ENCODE measurements at places on chromosomes 2 and 18. TPM values are rescaled to one million over a fixed set of nuclear protein-coding genes. Genes with fewer than 3 reads are reported as not detected.
A peak's percentile ranks its signal among the peaks of the same experiment; 100 is the strongest.

GRCh38 chr18:74930616-74931015 is 278.3 kb downstream of the PTGR3 start:
- DNase-seq = no peak

DNA sequence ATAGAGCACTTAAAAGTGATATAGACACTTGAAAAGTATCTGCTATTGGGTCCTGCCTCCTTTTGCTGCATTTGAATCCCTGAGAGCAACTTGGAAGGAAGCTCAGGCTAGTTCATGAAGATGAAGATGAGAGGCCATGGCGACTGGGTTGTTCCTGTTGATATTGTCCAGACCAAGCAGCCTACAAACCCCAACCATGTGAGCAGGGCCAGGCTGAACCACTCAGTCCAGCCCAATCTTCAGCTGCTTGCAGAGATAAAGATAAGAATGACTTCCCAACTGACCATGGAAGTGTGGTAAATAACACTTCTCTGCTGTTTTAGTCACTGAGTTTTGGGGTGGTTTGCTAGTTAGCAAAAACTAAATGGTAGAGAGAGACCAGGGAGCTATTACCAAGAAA is 417.6 kb downstream of the SOX11 start:
- no peak for DNase-seq

DNA sequence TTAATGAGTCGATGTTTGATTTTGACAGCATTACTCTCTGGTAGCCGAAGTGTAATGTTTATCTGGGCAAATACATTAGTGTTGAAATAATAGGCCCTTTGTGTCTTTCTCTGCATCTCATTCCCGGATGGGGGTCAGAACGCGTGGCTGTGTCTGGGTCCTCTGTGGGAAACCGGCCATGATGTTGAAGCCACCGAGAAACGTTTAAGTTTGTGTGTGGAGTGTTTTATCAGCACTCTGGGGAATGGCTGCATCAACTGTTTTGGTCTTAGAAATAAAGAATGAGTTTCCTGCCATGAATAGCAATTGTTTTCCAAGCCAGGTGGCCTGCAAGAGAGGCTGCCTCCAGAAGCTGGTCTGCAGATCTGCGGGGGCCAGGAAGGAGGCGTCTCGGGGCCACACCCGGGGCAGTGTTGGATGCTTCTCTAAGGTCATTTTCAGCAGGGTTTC is 69.7 kb downstream of the RNF144A start:
- DNase-seq = no peak

GRCh38 chr2:7146151-7146550 is 228.9 kb downstream of the RNF144A start:
- no peak for DNase-seq

- no peak for DNase-seq
Measured at GRCh38 chr2:33354981-33355380, 121.5 kb upstream of the RASGRP3 start.

GRCh38 chr18:76827205-76828200 is 5.1 kb downstream of the ZNF236 start:
- no peak for DNase-seq

- peak; percentile 28 for DNase-seq
Measured at GRCh38 chr2:169767243-169767888, 31.3 kb upstream of the SSB start.

GRCh38 chr2:26562811-26563645 is 78.1 kb downstream of the CIB4 start:
- peak; percentile 29 for DNase-seq

GRCh38 chr18:27583466-27583865 is 398.4 kb upstream of the CHST9 start:
- no peak for DNase-seq

DNA sequence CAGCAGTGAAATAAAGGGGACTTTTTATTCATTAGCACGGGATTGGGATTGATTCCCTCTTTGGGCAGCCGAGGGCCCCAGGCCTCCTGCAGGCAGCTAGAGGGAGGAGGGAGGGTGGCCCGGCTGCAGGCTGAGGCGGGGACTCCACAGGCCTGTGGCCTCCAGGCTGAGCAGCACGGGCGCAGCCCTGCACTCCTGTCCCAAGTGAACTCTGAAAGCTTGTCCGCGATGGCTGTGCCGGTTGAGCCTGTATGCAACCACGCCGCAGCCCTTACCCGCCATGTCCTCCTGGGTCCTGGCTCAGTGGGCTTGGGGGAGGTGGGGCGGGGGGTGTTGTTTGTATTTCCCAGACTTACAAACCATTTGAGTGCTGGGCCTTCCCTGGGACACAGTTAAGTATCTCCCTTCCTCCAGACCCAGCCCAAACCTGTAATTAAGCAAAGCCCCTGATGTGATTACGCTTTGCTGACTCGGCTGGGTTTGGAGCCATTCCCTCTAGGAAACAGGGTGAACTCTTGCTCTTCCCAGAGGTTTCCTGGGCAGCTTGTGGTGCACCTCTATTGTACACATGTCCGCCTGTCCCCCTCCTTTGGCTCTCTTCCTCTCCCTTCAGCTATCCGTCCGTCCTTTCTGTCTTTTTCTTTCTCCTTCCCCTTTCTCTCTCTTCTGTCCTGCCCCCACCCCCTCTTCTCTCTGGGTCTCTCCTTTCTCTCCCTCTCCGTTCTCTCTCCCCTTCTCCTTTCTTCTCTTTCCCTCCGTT is 5.3 kb downstream of the GLI2 start:
- no peak for DNase-seq

DNA sequence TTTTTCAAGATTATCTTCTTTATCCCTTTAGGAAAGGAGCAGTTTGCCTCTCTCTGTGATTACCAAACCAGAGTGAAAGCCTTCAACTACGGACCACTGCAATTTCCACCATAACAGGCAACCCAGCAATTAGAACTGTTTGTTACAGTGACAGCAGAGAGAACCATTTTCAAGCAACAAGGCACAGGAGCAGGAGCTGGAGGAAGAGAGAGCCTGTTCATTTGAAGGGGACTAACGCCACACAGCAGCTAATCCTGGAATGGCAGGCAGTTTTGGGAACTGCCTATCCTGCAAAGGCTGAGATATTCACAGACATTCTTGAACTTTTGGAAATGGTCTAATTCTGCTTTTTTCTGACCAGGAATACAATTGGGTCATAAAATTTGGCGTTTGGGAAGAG is 1541.9 kb upstream of the PIK3C3 start:
- no peak for DNase-seq

- DNase-seq = no peak
Measured at GRCh38 chr2:139836769-139837168, 1056.6 kb upstream of the NXPH2 start.

DNA sequence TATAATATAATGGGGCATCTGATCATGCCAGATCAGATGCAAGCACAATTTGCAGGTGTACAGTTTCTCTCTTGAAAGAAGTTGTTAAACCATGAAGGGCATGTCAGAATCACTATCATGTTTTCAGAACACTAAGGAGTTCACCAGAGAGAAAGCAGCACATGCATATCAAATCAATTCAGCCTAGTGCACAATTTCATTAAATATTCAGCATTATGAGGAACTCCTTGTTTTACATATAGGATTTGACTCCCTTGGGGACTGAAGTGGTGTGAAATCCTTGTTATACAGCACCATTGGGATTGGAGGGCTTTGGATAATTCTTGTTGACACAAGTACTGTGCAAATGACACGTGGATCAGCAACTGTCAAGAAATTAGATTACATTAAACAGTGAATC is 562.1 kb upstream of the KLHL29 start:
- DNase-seq = no peak

GRCh38 chr2:170818036-170818751 is 1.5 kb downstream of the GAD1 start:
- no peak for DNase-seq

- no peak for DNase-seq
Measured at GRCh38 chr2:136242687-136243277, 124.8 kb upstream of the CXCR4 start.

DNA sequence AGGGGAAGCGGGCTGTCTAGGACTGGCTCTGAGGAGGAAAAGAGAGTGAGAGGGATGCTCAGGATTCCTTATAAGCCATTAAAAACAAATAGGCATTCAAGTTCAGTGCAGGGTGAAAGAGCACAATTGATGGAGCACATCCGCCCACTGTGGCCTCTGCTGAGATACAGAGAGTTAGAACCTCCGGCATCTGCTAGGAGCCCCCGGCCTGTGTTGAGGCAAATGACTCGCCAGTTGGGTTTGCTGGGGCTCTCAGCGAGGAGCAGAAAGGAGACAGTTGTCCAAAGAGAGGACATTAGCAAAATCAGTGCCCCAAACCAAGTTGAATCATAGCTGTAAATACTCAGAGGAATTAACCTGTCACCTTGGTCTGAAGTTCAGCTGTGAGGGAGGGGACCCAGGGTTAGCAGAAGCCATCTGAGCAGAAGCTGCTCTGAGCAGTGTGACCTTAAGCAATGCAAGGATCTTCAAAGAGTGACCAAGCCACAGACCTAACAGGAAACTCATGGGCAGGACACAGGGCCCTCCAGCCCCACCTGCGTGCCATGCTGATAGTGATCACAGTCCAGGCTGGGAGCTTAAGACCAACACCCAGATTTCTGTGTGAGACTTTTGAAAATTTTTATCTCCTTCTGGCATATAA is 23.3 kb upstream of the IL18RAP start:
- no peak for DNase-seq

DNA sequence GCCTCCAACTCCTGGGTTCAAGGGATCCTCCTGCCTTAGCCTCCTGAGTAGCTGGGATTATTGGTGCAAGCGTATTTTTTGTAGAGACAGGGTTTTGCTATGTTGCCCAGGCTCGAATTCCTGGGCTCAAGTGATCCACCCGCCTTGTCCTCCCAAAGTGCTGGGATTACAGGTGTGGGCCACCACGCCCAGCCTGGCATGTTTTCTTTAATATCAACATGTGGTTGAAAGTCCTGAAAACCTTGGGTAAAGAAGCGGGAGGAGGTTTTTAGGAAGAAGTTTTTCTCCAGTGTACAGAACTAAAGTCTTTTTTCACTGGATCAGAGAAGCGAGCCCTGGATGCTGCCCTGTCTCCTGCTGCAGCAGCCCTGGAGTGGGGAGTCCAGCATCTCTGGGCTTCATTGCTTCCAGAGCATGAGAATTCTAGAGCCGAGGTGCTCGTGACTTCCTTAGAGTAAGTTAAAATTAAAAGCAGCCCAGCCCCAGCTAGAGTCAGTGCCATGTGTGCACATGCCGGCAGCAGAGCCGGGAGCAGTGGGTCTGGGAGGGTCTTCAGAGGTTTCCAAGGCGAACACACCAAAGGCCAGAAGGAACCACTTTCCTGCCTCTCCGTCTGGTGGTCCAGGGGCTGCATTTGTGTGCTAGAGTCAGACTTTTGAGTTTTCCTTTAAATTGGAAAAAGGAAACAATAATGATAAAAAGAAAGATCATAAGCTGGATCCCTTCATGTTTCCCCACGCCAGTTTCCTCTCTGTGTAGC is 31.2 kb downstream of the ITGB1BP1 start:
- DNase-seq = no peak

GRCh38 chr2:187299122-187299906 is 148.7 kb downstream of the CALCRL start:
- DNase-seq = no peak

DNA sequence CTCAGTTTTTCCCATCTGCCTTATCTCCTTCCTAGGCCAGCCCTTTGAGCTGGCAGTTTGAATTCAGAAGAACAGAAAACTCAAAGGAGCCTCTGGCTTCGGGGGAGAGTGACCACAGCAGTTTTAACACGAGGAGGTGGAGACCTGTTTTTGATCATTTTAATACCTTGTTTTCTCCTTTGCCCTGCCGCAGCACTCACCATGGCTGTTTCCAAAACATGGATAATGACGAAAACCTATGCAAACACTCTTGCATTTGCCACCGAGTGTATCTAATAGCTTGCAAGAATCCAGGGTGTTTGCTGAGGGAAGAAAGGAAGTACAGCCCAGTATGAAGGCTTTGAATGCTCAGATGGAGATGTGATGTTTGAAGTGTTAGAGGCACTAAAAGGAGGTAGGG is 167.1 kb downstream of the PRKCE start:
- DNase-seq = no peak

DNA sequence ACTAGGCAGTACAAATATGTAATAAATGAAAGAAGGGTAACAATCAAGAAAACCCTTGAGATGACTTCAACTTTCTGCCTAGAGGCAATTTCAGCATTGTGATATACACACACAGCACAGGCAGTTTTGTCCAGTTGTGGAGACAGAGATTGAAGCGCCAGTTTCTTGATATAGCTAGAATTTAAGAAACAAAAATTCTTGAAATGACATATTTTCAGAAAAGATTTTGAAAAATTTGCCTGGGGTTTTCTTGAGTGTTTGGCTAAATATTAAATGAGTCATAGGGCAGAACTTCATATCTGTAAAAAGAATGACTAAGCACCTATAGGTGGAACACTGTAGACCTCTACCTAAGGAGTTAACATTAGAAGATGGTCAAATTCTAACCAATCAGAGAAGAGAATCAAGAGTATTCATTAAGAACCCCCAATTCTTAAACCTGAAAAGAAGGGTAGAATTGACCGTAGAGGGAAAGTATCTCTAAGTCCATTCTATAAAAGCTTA is 1266.8 kb upstream of the TMEFF2 start:
- no peak for DNase-seq

Gene SLC19A3
- not detected for total RNA-seq

Gene PRR30
- not detected for total RNA-seq

Gene DSEL
- total RNA-seq = 0.05 TPM

Gene ZSWIM2
- not detected for total RNA-seq

Gene LYPD6B
- 6.1 TPM for total RNA-seq
